Upper lobe of left lung (tissue), 6 donors: ENCODE measurements at places on chromosomes 7 and 10. TPM values are rescaled to one million over a fixed set of nuclear protein-coding genes. Genes with fewer than 3 reads are reported as not detected.

DNA sequence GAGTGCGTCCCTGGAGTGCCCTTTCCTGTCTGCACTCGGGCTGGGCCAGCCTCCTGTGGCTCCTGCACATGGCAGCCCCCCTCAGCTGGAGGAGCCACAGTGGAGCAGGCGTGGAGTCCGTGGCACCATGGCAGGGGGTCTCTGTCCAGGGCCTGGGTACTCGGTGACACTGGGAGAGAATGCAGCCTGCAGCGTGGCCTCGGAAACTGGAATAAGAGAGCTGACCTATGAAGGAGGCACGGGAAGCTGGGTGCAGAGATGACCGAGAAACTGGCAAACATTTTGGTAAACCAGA lies 25.8 kb upstream of the WDFY4 start:
- H3K4me1 ChIP-seq: peaks cover 13% of the 10 kb centered on the region
- H3K27me3 ChIP-seq: no peaks in the 10 kb centered on the region
- H3K36me3 ChIP-seq: no peaks in the 10 kb centered on the region

- no peaks in the 10 kb centered on the region for H3K4me1 ChIP-seq
- peak; percentile 71 for DNase-seq
- H3K27me3 ChIP-seq: no peaks in the 10 kb centered on the region
- peak overlapping the region; percentile 92 for H3K27ac ChIP-seq
Observed at GRCh38 chr10:50990568-50991455, 83.5 kb upstream of the PRKG1 start.

Gene PRLHR
- not detected for total RNA-seq

- no peaks in the 10 kb centered on the region for H3K4me1 ChIP-seq
- no peak overlapping the region for H3K4me3 ChIP-seq
- H3K27me3 ChIP-seq: no peaks in the 10 kb centered on the region
- no peak overlapping the region for H3K27ac ChIP-seq
- DNase-seq: no peak
Observed at GRCh38 chr7:4556868-4557793, 125.0 kb upstream of the FOXK1 start.

DNA sequence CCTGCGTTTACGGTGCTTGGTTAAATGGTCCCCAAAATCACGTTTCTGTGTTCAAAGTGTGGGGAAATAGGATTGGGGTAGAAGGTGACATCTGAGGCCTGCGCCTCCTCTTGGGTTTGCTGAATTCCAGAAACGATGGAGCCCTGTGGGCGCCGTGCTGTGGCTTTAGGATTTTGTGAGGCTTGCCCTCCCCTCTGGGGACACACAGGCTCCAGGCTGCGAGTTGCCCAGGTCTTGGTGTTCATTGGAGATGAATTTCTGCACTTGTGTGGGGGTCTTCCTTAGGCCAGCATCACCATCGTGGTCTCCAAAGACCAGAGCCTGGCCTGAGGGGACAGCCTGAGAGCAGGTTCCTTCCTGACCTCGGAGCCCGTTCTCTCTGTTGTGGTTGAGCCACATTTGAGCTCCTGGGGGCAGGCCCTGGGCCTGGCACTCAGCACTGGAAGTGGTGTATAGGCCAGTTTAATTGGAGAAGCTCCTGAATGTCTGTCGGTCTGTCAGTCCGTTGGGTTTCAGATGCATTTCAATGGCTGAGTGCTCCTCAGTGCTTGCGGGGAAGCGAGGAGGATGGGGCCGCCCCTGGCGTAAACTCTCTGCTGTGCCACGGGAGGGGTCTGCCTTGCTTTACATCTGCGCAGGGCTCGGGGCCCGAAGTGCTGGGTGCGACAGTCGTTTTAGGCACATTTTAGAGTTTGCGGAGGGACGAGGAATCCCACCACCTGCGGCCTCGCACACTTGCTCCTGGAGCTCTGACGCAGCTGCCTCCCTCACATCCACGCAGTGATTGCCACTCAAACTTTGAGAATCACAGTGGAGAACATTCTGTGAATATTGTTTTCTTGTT lies 71.7 kb downstream of the DNAJB6 start:
- H3K27ac ChIP-seq: no peak overlapping the region
- no peak for DNase-seq
- peaks cover 59% of the 10 kb centered on the region for H3K36me3 ChIP-seq
- peaks cover 7% of the 10 kb centered on the region for H3K4me1 ChIP-seq
- no peaks in the 10 kb centered on the region for H3K27me3 ChIP-seq
- no peak overlapping the region for H3K4me3 ChIP-seq
